ENCODE measurements at places on chromosomes 16 and 17.

DNA sequence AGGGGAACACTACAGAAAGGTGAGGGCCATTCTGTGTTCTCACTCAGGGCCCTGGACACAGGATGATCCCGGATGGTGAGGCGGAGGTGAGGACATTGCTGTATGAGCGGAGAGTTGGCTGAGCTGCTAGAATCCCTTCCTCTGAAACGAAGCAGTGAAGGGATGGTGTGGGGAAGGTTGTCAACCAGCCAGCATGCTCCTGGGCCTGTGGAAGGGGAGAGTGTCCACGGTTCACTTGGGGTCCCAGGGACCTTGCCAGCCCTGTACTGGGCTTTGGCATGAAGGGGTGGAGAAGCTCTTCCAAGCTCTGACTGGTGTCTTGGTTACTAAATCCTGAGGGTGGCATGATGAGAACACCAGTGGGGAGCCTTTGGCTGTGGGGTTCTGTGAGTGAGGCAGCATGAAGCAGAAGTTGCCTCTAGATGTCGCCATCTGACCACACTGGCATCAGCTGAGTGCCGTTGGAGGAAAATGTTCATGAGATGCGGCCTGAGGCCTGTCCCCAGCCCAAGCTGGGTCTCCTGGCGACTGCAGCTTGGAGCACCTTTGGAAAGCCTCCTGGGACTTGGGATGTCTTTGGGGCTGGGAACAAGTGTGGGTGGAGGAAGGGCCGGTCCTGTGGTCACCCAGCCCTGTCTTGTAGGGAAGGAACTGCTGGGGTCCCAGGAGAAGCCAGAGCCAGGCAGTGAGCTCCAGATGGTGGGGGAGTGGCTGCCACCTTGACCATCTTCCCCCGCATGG is 14.8 kb downstream of the PDP2 start:
- DNase-seq = peak; percentile 56

- DNase-seq = no peak
Observed at GRCh38 chr16:24993722-24994686, 21.2 kb downstream of the ARHGAP17 start.

GRCh38 chr17:57130708-57131461 is 45.8 kb downstream of the AKAP1 start:
- DNase-seq = peak; percentile 54

GRCh38 chr16:50178491-50178941 is 25.4 kb downstream of the TENT4B start:
- no peak for DNase-seq

DNA sequence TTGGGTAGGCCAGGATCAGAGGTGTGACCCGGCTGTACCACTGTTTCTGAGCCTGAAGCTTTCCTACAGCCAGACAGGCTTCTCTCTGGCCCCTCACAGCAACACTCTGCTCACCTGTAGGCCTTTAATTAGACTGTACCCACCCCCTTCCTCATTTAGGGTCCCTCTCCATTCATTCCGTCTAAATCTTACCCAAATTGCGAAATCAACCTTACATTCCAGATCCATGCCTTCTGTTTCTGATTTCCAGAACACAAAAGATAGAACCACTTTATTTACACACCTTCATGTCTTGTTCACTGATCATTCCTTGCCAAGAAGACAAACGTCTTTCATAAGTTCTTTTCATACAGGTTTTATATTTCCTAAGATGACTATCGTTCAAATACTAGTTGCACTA is 160.8 kb downstream of the ZNF18 start:
- DNase-seq = no peak

DNA sequence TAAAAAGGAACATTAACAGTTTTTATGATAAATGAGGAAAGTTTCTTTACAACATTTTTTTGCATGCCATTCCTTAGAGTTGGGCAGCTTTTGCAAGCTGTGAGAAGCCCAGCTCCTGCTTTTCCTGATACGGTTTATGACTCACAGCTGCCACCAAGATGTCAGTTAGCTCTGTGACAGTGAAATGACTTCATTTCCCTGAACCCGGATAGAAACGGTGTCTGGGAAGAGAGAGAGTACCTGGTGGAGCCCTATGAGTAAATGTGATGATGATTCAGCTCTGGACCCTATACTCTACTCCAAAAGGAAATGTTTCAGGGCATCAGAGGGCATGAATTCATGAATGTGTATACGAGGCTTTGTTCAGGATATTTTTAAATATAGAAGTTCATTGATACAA is 366.3 kb upstream of the HSBP1 start:
- DNase-seq = no peak

- no peak for DNase-seq
Observed at GRCh38 chr17:49486012-49486641, 9.0 kb upstream of the NGFR start.

- no peak for DNase-seq
Observed at GRCh38 chr16:9098377-9099090, 7.1 kb downstream of the HAPSTR1 start.

- DNase-seq = no peak
Observed at GRCh38 chr17:32118835-32119234, 23.5 kb upstream of the RHOT1 start.

GRCh38 chr17:29927546-29927945 is 2.5 kb downstream of the SSH2 start:
- no peak for DNase-seq

- no peak for DNase-seq
Observed at GRCh38 chr16:4859190-4859899, 12.1 kb downstream of the UBN1 start.

GRCh38 chr16:11560701-11561453 is 25.8 kb downstream of the LITAF start:
- DNase-seq = no peak

GRCh38 chr17:17042384-17042736 is at the start of gene MPRIP:
Gene MPRIP, plus strand, starts transcription at chr17:17042457. Its CDS starts 392 bp downstream, at chr17:17042849.
- DNase-seq = no peak

- DNase-seq = no peak
Observed at GRCh38 chr17:4610162-4610561, 25.8 kb downstream of the SMTNL2 start.

DNA sequence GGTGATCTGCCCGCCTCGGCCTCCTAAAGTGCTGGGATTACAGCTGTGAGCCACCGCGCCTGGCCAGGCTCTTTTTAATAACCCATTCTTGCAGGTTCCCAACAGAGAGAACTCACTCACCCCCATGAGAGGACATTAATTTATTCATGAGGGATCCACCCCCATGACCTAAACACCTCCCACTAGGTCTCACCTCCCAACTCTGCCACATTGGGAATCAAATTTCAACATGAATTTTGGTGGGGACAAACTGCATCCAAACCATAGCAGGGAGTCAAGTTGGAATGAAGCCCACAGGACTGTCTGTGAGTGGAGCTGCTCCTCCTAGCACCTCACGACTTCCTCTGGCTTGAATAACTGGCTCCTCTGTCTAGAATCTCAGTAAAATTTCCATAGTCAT is 85.5 kb downstream of the WWP2 start:
- DNase-seq = no peak

DNA sequence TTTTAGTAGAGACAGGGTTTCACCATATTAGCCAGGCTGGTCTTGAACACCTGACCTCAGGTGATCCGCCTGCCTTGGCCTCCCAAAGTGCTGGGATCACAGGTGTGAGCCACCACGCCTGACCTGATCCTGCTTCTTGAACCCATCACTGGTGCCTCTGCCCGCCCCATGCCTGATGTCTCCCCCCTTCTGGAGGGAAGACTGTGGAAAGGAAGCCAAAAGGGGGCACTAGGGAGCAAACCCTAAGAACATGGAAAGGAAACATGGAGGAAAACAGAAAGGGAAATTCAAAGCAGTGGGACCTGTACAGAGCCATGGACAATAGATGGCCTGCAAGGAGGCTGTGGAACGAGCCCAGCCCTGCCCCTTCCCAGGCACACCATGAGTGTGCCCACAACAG is 31.1 kb upstream of the FASN start:
- DNase-seq = no peak

- no peak for DNase-seq
Observed at GRCh38 chr17:60138769-60139437, 10.9 kb upstream of the CA4 start.

DNA sequence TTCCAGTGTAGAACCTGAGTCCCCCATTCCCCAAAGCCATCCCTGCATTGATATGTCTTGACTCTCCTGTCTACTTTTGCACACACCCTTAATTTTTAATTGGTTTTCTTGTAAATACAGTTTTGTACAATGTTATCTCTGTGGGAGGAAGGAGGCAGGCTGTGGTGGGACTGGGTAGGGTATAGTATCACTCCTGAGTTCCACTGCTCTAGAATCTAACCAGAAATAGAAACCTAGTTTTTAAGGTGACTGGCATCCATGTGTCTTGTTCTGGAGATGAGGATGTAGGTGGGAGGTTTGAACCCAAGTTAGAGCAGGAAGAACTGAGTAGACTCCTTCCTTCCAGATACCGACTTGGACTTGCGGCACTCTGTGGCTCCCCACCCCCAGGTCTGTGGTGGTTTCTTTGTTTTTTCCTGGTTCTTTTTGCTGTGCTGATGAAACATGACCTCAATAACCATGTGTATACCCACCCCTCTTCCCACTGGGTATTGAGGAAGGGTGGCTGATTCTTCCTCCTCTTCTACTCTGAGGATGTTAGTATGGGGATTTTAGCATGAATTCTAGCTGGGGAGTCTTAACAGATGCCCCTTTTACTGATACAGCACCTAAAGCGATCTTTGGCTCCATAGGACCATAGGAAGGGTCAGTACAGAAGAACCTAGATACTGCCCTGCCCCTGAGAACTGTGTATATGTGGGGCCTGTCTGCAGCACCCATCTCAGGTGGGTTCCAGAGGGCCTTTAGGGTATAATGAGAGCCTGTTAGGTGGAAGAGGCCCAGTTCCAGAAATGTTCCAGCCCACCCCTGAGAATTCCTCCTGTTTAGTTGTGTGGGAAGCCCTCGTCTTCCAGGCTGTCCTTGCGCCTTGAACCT is 48.7 kb downstream of the SF3B3 start:
- DNase-seq = no peak

DNA sequence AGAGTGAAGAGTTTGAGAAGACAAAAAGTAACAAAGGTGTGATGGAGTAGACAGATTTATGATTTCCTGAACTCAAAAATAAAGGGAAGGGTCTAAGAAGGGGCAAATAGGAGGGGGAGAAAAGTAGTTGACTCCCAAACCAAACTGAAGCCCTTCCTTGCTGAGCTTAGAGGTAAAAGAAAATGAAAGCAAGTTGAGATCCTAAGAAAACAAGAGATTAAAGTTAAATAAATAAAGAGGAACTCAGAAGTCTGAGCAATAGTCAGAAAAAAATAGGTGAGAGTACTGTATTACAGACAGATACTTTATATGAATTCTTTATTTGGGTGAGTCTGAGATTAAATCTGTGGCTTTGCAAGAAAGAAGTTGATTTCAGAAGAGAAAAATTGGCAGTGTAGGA is 3.3 kb upstream of the PSMD12 start:
- DNase-seq = no peak

GRCh38 chr17:41333836-41334235 is 16.8 kb downstream of the KRT33A start:
- DNase-seq = no peak

DNA sequence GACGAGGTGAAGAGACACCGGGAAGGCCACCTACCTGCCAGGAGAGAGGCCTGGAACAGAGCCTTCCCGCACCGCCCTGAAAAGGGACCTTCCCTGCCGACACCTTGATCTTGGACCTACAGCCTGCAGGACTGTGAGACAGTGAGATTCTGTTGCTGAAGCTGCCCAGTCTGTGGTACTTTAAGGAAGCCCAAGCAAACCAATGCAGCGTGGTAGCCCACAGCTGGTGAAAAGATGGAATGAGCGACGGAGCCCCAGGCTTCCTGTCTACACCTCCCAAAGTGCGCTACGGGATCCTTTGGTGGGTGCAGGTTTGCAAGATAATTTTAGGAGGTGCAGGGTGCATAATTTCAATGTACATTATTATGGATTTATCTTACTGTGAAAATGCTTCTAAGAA is 33.9 kb downstream of the TNFRSF13B start:
- no peak for DNase-seq

DNA sequence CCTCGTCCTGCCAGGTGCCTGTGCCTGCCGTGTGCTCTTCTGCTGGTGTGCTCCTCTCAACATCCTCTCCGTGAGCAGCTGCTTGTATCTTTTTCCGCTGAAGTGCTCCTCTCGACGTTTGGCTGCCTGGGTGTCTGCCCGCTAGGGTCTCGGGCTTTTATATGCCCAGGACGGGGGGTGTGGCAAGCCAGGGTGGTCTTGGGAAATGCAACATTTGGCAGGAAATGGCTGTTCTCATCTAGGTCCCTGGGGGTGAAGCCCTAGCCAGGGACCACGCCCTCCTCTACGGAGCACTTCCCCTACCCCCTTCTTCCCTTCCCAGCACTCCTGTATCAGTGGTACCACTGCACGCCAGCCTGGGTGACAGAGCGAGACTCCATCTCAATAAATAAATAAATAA is 49.4 kb downstream of the IQCK start:
- DNase-seq = no peak

DNA sequence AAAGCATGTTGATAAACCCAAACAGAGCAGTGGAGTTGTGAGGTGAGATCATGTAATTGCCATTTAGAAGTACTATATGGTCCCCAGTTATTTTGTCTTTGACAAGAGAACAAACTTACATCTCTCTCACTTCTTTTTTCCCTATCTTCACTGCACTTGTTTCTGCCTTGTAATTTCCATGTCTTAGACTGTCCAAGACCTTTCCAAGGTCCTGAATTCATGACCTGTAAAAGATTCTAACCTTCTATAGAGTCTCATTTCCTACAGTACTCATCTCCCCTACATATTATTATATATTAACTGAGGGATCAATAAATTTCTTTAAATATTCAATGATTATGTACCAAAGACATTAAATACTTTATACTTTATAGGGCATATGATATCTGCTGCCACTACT is 295.3 kb upstream of the KIF2B start:
- DNase-seq = no peak

DNA sequence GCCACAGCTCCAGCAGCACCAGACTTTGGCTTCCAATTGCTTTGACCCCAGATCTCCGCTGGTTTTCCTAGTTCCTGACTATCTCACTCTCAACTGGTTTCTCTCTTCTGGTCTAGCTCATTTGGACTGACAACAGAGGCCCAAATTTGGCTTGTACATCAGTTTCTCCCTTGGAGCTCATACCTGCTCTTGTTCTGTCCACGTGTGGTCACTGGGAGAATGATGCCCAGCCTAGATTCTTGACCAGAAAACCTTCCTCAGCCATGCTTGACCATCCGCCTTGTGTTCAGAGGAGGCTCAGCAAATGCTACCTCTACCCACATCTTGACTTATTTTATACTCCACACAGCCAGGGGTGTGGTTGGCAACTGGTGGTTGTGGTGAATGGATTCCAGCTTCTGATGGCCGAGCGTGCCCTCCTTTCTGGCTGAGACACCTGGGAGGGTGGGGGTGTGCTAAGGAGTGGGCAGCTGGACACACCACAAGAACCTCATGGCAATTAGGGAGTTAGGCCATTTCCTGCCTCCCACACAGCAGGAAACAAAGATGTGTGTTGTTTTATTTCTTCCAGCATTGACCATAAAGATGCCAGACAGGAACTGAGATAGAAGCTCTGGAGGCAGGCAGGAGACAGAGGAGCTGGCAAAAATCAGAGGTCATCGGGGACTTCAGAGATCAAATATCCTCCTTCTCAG is 93.8 kb upstream of the FAM20A start:
- DNase-seq = no peak

GRCh38 chr17:46109603-46110189 is 83.5 kb downstream of the KANSL1 start:
- DNase-seq = no peak

- DNase-seq = no peak
Observed at GRCh38 chr16:29860218-29860617, 2.8 kb downstream of the CDIPT start.

- no peak for DNase-seq
Observed at GRCh38 chr17:19316761-19317358, 45.7 kb downstream of the B9D1 start.

- no peak for DNase-seq
Observed at GRCh38 chr17:82386255-82386831, 14.8 kb downstream of the UTS2R start.

Measured in HS-27A (cell line).